Aorta (tissue), 5 donors: ENCODE measurements at places on chromosomes 11 and 22.

DNA sequence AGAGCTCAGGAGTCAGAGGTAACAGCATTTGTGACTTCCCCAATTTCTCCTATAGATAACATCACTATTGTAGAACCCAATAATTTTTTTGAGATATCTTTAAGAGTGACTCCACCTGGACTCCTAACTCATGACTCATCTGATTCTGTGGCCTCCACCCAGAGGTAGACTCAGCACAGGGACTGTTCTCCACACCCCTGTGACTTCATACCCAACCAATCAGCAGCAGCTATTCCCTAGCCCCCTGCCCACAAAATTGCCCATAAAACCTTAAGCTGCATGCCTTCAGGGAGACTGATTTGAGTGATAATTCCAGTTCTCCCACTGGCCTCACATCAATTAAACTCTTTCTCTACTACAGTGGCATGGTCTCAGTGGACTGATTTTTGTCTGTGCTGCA lies 475.4 kb upstream of the FAT3 start:
- DNase-seq, result no peak

DNA sequence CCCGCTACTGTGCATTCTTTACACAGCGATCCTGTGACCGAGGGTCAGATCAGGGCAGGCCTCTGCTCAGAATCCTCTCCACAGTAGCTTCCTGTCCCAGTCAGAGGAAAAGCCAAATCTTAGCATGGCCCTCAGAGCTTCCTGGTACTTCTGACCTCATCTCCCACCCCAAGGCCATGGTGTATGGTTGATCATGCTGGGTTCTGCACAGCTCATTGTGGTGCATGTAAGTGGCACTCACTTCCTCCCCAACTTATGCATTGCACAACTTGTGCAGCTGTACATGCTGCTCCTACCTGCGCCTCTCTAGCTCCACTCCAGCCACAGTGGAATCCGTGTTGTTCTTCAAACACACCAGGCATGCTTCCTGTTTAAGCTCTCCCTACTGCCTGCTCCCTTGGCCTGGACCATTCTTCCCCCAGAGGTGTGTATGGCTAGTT lies 20.3 kb downstream of the BMAL1 start:
- DNase-seq, result no peak

GRCh38 chr22:40190501-40190900 lies 12.8 kb downstream of the TNRC6B start:
- DNase-seq, result no peak

DNA sequence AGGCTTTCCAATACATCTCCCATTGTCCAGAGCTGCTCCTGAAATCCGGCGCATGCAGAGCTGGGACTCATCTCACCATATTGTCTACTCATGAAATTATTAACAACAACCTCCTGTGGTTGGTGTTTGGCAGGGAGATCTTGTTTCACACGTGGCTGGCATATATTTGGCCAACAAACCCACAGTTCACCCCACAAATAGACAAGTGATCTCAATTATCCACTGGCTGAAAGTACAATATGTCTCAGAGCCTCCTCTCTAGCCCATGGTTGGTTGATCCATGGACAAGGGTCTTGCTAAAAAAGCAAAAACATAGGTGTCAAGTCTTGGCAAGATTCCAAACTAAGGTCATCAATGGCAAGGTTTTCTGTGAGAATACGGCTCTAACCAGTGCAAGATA lies 386.9 kb downstream of the ETS1 start:
- DNase-seq, result no peak

DNA sequence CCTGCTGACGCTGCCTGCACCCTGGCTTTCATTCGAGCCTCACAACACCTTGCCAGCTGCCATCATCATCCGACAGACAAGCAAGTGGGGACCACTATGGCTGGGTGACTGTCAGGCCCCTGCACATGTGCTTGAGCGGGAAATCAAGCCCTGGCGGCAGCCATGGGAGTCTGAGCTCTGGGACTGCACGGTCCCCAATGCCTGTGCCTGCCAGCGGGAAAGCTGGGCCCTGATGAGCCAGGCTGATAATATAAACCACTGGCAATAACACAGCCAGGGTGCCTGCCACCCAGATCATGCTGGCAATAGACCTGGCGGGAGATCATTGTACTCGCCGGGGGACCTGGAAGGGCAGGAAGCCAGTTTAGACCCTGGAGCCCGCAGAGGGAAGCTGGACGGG lies 2.5 kb downstream of the FGF3 start:
- DNase-seq, result no peak

GRCh38 chr11:86802146-86802545 lies 1.8 kb downstream of the PRSS23 start:
- no peak for DNase-seq

DNA sequence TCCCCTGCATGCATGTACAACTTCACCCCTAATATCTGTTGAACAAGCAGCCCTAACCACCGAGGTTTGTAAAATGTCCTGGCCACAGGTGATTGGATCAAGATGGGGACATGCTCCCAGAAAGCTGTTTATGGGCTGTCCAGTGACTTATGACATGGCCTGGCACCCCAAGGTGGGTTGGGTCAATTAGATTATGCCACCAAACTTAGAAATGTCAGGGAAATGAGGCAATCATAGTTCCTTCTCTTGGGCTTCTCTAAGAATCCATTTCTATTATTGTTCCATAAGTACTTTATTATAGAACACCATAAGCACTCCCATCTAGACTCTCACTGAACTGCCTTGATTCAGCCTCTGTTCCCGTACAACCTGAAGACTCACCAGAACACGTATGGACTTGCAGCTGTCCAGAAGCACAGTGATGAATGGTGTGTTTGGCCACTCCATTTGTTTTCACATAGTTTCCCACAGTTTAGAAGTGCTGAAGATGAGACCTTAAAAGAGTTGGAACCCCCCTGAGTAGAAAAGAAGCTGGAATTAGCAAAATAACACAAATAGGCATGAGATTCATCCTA lies 45.5 kb upstream of the OLFML1 start:
- DNase-seq, result no peak

- DNase-seq, result no peak
Observed at GRCh38 chr11:133136376-133136775, 395.9 kb downstream of the OPCML start.

- no peak for DNase-seq
Observed at GRCh38 chr22:42725606-42726355, 5.1 kb upstream of the A4GALT start.

DNA sequence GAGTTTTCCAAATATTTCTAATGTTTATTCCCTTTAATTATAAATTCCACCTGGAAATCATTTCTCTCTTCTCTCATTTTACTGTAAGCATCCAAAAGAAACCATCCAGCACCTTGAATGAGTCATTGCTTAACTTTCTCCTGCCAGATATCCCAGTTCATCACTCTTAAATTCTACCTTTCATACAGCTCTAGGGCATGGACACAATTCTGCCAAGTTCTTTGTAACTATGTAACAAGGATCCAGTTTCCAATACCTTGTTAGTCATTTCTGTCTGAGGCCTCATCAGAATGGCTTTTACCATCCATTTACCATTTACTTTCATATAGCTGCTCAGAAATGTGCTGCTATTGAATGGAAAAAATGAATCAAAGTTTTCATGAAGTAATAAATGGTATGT lies 455.4 kb upstream of the TENM4 start:
- DNase-seq, result no peak

GRCh38 chr11:62497132-62497801 lies 49.3 kb downstream of the AHNAK start:
- no peak for DNase-seq

DNA sequence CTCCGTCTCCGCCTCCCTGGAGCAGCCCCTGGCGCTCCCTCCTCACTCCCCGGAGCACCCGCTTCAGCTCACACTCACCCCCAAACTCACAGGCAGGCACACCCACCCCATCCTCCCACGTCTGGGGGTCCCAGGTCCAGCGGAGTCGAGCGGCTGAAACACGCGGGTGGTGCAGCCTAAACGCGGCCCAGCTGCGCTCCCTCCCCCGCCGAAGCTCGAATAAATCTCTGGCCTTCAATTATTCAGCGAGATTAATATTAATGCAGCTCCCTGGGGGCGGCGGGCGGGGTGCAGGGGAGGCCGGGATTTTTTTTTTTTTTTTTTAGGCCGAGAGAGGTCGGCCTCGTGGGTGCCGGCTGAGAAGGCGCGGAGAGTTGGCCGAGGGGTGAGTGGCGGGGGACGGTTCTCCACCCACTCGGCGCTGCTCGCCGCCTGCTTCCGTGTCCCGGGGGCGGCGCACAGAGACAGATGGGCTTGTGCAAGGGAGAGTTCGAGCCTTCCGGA lies 524 bp upstream of the SLC1A2 start:
- DNase-seq, result no peak

GRCh38 chr11:7936615-7937014 lies 4.9 kb downstream of the OR10A3 start:
- DNase-seq, result no peak

DNA sequence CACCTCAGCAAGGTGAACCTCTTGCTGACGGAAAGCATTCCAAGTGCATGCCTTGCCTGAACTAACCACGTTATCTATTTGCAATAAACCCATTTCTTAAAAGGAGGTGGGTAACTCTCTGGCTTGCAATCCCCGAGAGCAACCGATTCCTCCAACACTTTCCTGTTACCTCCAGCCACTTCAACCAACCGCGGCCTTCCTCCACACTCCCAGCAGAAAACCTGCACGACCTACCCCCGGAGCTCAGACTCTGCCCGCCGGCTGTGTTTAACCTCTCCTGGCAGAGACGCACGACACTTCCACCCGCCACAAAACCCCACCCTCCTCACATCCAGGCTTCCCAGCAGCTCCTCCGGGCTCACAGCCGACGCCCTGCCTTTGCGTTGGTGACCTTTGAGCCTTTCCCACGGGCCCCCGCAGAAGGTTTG lies 708 bp downstream of the SCO2 start:
- peak; percentile 68 for DNase-seq

DNA sequence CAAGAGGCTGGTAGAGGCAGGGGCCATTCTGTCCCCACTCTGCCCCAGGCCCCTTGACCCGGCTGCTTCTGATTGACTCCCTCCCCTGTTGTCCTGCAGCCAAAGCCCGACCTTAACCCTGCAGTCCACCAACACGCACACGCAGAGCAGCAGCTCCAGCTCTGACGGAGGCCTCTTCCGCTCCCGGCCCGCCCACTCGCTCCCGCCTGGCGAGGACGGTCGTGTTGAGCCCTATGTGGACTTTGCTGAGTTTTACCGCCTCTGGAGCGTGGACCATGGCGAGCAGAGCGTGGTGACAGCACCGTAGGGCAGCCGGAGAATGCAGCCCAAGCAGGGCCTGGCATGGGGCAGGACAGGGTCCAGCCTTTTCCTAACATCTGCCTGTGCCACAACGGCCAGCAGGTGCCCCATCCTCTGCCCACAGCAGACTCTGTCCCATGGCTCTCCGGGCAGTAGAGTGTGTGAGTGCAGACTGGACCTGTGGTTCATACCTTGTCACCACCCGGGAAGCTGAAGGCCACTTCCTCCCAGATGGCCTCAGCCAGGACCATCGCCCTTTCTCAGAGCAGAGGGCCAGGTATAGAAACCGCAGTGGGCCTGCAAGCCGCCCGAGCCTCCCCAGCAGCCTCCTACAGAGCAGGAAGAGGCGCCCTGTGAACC lies 26.8 kb upstream of the MGAT3 start:
- peak; percentile 44 for DNase-seq

GRCh38 chr11:6599881-6600390 lies 3.5 kb downstream of the RRP8 start:
- DNase-seq, result no peak

- no peak for DNase-seq
Observed at GRCh38 chr22:25758316-25758715, 16.3 kb downstream of the MYO18B start.

- DNase-seq, result no peak
Observed at GRCh38 chr11:97107604-97108003, 717.8 kb downstream of the JRKL start.

DNA sequence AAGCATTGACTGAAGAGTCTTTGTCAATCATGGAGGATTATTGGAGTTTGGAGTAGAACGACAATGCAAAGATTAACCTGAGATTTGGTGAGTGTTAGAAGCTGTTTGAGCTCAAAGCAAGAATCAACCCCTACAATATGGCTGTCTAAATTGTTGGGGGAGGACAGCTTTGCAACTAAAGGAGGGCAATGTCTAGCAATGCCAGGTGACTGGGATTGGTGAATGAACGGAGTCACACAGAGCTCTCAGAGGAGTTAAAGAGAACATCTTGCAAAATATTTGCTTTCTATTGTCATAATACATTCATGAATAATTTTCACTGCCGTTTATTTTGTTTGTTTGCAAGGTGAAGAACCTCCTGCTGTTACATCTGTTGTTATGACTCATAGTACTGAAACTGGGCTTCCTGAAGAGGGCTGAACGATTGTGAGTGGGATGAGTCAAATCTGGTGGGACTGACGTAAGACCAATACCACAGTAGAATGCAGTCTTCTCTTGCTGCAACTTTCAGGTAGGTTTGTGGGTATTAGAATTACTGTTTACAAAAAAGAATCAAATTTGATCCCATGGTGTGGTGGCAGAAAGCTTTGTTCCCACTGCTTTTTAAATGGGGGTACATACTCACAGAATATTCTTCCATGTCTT lies 281.9 kb downstream of the CADM1 start:
- no peak for DNase-seq

GRCh38 chr11:65401073-65401802 lies 14.8 kb downstream of the FRMD8 start:
- DNase-seq, result no peak

DNA sequence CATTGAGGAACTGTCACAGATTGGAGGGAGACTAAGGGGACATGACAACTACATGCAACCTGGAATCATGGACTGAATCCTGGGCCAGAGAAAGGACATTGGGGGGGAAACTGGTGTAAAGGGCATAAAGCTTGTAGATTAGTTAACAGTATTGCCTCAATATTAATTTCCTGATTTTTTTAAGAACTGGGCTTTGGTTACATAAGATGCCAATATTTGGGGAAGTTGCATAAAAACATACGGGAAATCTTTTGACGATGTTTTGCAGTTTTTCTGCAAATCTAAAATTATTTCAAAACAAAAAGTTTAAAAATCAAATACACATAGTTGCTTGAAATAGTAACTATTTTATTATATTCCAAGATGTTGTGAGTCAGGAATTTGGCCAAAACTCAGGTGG lies 2.9 kb upstream of the FOLR3 start:
- DNase-seq, result no peak

DNA sequence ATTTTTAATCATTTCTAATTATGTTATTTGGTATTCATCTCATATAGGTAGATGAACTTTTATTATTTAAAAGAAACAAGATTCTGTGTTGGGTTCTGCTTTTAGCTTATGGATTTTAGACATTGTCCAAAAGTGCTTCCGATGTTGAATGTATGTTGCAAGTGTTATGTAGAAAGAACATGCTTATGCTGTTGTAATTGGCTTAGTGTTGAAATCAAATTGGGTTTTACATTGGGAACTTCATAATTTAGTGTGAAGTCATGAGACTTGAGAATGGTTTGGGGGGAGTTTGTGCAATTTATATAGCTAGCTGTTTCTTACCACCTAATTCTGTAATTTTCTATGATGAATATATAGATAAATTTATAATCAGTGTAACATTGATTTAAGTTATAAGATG lies 3.6 kb downstream of the MTMR3 start:
- DNase-seq, result no peak

DNA sequence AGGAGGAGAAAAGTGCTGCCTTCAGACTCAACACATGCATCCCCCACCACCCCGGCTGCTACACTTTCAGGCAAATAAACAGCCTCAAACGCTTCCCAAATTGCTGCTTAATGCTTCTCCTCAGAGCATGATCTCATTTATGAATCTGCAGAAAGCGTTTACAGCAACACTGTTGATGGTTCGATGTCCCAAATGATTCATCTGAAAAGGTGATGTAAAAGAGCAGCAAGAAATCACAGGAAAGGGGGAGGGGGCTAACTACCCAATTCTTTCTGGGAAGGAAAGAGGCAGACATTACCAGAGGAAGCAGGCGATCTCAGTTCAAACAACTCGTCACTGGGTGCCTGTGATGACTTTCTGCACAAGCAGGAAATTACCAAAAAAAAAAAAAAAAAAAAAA lies 119.6 kb downstream of the TENM4 start:
- no peak for DNase-seq
